NCI-H2227 treated with DMSO at 0.1 percent for 48 hours (cell line): ENCODE measurements at places on chromosomes 11 and 22.

DNA sequence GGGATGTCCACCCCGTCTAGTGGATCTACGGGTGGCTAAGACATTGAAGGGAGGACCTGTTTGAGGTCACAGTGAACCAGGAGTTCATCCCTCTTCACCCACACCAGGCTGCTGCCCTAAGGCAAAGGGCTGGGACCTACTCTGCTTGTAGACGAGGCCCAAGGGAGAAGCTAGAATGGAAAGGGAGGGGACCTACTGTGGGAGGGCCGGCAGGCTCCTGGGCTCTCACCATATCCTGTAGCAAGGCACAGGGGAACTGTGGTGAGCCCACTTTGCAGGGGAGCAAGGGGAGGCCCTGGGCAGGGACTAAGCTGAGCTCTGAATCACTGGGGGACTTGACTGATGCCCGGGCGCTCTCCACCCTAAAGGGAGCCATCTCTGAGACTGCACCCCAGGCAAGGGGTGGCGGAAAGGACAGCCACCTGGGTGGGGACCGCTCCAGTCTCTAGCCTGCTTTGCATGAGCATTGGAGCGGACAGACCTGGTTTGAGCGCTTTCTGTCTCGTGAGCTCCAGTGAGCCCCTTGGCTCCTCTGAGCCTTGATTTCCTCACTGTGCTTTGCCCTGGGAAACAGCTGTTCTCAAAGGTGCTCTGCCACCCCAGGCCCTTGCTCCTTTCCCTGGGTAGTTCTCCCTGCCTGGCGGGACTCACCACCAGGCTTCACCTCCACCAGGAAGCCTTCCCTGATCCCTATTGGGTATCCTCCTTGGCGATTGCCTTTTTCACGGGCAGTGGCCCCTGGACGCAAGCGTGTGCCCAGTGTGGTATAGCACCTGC, 24.2 kb downstream of the PARVG start:
- DNase-seq, result no peak

GRCh38 chr11:83427501-83427900, 141.3 kb upstream of the CCDC90B start:
- DNase-seq, result no peak

- no peak for DNase-seq
These were observed 52.0 kb downstream of the TMEM123 start for GRCh38 chr11:102400603-102401002.

DNA sequence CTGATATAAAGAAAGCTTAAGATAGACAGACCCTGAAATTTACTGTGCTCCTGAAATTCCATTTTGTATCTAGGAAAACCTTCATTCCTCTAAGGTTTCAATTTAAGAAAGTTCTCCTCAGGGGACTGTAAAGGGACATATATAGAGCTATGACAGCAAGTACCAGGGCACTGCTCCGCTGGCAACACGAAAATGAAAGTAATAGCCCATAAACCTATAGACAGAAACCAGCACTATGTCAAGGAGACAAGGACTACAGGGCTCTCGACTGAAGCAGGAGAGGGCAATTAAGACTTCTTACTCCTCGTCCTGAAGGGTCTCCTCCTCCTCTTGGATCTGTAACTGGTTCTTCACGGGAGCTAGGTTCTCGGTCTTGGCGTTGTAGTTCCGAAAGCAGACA, 6.9 kb downstream of the FEZ1 start:
- no peak for DNase-seq

DNA sequence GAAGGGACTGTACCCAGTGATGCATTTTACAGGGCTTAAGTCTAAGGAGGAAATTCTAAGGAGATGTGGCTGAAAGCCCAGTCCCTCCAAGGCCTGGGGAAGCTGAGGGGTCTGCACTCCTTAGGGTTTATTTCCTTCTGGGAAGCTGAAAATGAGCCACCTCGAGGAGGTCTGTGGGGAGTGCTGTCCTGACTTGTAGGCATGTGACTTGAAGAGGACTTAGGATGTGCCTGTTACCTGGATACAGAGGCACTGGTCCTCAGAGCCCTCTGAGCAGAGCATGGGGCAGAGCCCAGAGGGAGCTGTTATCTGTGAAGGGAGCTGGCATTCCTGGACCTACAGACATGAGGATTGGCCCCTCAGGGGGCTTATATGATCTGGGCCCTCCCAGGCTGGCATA, 77.1 kb downstream of the TP53I11 start:
- DNase-seq, result no peak

DNA sequence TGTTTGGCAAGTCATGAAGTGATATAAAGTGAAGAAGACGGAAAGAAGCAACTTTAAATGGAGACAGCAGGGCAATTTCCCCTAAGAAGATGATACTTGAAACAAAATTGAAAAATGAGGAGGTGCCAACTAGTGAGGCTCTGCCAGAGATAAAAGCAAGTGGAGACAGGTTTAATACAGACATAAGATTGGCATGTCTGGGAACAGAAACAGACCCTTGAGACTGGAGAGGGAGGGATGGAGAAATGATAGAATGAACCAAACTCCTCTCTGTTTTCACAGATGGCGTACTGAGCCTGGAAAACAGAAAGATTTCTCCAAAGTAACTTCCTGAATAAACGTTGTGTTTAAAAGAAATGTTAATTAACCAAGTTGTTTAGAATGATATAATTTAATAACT, 354.5 kb upstream of the ANO5 start:
- no peak for DNase-seq

DNA sequence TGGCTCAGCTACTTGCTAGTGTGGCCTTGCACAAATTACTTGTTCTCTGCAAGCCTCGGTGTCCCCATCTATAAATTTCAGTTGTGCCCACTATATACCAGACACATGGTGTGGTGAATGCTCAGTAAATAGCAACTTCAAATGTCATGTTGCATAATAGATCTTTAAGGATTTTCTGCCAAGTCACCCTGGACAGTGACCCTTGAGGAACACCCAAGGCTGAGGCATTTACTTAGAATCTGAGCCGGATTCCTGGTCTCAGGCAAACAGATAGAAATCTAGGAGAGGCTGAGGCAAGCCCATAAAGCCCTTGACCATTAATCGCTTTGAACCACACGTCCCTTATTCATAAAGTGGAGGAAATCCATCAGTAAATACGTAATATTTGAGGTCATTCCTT, 9.7 kb downstream of the TEAD1 start:
- DNase-seq, result no peak

DNA sequence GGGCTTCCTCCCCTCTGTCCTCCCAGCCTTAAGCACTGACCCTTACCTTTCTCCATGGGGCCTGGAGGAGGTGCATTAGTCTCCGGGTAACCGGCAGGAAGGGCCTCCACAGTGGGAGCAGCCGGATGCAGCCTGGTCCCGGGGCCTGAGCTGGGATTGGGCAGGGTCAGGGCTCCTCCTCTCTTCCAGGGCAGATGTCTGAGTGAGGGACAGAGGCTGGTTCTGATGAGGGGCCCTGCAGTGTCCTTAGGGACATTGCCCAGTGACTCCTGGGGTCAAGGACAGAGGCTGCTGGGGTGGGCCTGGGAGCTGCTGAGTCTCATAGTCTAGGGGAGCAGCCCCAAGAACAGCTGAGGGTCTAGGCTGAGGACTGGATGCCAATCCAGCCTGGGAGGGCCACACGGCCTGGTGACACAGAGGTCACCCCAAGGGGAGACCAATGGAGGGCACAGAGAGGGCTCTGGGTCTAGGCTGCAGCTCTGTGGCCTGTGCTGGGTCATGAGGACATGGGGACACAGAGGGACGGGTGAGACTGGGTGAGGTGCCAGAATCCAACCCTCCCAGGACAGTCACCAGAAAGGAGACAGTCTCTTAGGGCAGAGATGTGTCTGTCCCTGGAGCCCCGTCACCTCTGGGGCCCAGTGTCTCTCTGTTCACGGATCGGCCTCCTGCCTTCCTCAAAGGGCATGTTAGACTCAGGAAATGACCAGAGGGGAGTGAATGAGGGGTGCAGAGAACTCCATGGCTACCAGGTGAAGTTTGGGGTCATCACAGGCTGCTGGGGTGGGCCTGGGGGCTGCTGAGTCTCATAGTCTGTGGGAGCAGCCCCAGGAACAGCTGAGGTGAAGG, 6.5 kb downstream of the IGLL5 start:
- no peak for DNase-seq

DNA sequence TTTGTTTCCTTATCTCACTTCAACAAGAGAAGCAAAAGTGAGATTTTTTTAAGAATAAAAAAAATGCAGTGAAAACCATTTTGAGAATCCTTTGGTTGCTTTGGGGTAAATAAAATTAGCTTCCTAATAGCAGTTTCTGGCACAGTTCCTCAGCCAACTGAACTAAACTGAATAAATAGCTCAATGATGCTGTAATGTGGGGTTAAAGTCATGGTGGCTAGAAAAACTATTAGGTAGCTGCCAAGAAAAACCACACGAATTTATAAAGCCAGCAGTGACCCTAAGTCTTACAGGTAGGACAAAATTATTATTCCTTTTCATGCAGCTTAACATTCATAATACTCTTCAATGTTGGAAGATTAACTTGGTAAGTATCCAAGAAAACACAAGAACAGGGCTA, 142.4 kb downstream of the APIP start:
- DNase-seq, result no peak
